ENCODE measurements at places on chromosomes 12 and 14. TPM values are rescaled to one million over a fixed set of nuclear protein-coding genes. Genes with fewer than 3 reads are reported as not detected.

Gene RPL10L
- not detected for total RNA-seq

Gene FOXN4
- not detected for total RNA-seq

Gene VSX2
- total RNA-seq: not detected

Gene PTPRQ
- total RNA-seq: not detected

Measured in bladder microvascular endothelial cell (primary cell).